Activated effector memory CD4-positive, alpha-beta T cell treated with Interleukin-2 at 50 U/mL for 16 hours (primary cell): ENCODE measurements at places on chromosomes 11 and 22.

DNA sequence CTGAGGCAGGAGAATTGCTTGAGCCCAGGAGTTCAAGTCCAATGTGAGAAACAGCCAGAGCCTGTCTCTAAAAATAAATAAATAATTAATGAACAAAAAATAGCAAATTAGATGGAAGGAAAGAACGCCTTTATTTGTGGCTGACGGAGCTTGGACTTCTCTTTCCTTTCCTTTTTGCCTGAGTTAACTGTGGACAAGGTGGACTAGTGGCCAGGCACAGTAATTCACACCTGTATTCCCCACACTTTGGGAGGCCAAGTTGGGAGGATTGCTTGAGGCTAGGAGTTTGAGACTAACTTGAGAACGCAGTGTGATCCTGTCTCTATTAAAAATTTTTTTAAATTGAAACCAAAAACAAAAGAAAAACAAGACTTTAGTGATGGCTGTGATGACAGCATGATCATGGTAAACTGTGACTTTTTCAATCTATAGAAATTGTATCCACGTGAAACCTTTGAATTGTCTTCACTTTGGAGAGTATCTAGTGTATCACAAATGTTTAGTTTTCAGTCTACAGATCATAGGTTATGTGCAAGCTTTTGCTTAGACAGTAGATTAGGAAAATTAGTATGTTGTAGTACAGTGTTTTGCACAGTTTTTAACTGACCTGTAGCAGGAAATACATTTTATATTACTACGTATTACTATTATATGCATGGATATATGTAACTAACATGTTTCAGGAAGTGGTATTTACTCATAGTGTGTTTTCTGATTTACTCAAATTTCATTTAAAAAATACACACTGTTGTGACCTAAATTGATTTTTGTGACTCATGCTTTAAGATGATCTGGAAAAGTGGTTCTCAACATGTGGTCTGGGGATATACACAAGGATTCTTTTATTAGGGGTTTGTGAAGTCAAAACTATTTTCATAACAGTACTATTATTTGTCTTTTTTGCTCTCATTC is 42.1 kb downstream of the KDM2A start:
- DNase-seq = no peak

DNA sequence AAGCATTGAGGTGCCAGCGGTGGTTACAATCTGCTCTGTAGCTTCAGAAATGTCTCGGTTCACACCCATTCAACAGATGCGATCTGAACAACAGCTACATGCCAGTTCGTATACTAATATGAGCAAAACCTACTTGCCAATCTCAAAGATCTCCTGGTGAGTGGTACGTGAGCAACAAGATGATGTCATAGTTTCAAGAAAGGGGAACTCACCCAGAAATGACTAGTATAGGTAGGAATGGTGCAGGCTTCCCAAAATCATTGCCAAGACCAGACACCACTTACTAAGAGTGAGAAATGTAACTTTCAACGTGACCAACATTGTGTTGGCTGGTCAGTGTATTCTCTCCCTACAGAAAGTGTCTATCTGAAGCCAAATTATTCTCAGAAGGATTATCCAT is 31.1 kb downstream of the OR6Q1 start:
- no peak for DNase-seq

DNA sequence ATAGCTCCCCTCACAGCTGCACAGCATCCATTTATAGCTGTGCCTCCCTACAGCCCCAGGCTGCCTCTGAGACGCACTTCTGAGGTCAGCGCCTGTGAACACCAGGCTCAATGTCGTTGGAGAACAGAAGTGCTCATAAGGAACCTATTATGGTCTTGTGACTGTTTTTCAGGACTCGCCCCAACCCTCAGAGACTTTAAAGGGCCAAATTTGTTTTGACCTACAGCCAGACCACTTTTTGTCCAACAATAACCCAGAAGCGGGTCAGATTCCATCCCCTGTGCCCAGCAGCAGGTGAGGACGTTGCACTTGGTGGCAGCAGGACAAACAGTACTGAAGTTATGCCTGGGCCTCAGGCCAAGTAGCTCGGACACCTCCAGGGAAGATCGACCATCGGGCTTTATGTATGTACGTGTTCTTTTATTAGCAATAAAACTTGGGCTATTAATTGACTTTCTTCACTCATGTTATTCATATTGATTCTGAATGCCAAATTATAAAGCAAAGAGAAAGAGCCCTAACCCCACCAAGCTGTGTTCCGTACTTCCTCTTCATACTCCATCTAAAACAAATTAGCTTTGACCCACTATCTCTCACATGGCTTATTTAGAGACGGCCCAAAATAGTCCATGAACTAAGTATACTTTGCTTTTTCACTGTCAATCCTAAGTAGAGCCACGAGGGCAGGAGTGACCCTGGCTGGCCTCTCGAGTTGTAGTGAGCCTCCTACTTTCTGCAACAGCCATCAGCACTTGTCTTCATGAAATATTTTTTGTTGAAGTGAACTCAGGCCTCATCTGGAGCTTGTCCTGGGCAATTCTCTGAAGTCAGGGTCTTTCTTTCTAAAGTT is 92.3 kb upstream of the PAX6 start:
- no peak for DNase-seq

- DNase-seq = no peak
These were observed 151.3 kb downstream of the CEP164 start for GRCh38 chr11:117478926-117479325.

- no peak for DNase-seq
These were observed 31.8 kb upstream of the RBMXL2 start for GRCh38 chr11:7056828-7057513.
